ENCODE measurements at places on chromosomes 7 and 10. TPM values are rescaled to one million over a fixed set of nuclear protein-coding genes. Genes with fewer than 3 reads are reported as not detected.
A peak's percentile ranks its signal among the peaks of the same experiment; 100 is the strongest.

The OPTN gene
- total RNA-seq, result 41.2 TPM

The ELFN1 gene
- 0.89 TPM for total RNA-seq

GRCh38 chr10:9331583-9332008 lies 1277.1 kb downstream of the GATA3 start:
- DNase-seq, result peak; percentile 77

- peak; percentile 89 for DNase-seq
These were observed 13.1 kb upstream of the CAMK2G start for GRCh38 chr10:73887294-73888039.

DNA sequence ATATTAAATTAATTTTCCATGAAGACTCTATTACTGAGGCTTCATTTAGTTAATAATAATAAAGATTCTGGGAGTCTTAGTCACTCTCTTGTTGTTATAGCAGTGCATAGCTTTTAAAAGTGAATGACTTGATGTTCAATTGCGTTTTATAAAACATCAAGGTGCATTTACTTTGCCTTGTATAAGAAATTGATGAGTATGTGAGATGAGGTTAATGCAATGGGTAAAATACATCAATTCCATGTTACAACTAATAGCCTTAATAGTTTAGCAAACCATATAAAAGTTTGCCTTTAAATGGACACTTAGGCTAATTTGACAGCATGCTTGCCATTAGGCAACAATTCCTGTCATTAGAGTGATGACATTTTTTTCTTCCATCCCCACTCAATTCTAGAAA lies 173.6 kb upstream of the TEX47 start:
- no peak for DNase-seq

GRCh38 chr7:138980563-138981291 lies 462 bp downstream of the KIAA1549 start:
- peak; percentile 12 for DNase-seq

DNA sequence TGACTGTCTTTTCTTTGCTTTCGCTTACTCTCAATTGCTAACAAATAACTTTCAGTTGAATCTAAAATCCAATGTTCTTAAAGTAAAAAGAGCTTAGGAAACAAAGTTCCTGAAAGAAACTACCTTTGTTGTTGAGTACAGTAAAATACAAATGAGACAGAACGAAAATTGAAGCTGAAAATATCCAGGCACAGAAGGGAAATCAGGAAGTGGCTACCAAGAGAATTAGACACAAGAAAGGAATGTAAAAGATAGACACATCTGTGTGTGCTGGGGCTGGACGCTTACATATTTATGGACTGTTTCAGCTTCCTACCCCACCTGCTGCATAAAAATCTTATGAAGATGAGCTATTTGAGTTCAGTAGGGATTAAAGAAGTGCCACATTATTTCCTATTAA lies 161.7 kb upstream of the PLXDC2 start:
- no peak for DNase-seq

All from lung (tissue), 17 donors.